ENCODE measurements at places on chromosomes 7 and 10. TPM values are rescaled to one million over a fixed set of nuclear protein-coding genes. Genes with fewer than 3 reads are reported as not detected.

GAD2 gene
- polyA plus RNA-seq = 3.6 TPM

MOGAT3 gene
- 1.5 TPM for polyA plus RNA-seq

DRGX gene
- not detected for polyA plus RNA-seq

AKR1B1 gene
- 90.0 TPM for polyA plus RNA-seq

LBX1 gene
- polyA plus RNA-seq = not detected

GLCCI1 gene
- polyA plus RNA-seq = 29.8 TPM

LRMDA gene
- 17.1 TPM for polyA plus RNA-seq

ARHGEF35 gene
- 25.1 TPM for polyA plus RNA-seq

FGFR2 gene
- polyA plus RNA-seq = 86.5 TPM

LGI1 gene
- polyA plus RNA-seq = 6.5 TPM

DLX6 gene
- polyA plus RNA-seq = not detected

DUS4L gene
- 17.2 TPM for polyA plus RNA-seq

SLC25A28 gene
- polyA plus RNA-seq = 36.6 TPM

ADAM8 gene
- polyA plus RNA-seq = 2.3 TPM

AKR1C4 gene
- polyA plus RNA-seq = not detected

GIMAP6 gene
- 14.6 TPM for polyA plus RNA-seq

All from renal cortex interstitium (tissue), 15 donors.